ENCODE measurements at places on chromosomes 6 and 20. TPM values are rescaled to one million over a fixed set of nuclear protein-coding genes. Genes with fewer than 3 reads are reported as not detected.
A peak's percentile ranks its signal among the peaks of the same experiment; 100 is the strongest.

- peak; percentile 31 for DNase-seq
These were observed 180.2 kb downstream of the PACRG start for GRCh38 chr6:162907876-162908481.

GRCh38 chr6:106732376-106732940 is 103.1 kb downstream of the QRSL1 start:
- no peak for DNase-seq

ULBP3 gene
- total RNA-seq: 2.4 TPM

- DNase-seq: no peak
These were observed 261.1 kb downstream of the THBS2 start for GRCh38 chr6:168992446-168993144.

ADNP gene
- 24.6 TPM for total RNA-seq

GRCh38 chr20:37265152-37265551 is 3.5 kb upstream of the GHRH start:
- no peak for DNase-seq

All from lung microvascular endothelial cell (primary cell).